Stimulated activated CD8-positive, alpha-beta memory T cell treated with anti-CD3 and anti-CD28 coated beads, Interleukin-12 subunit alpha, Interleukin-12 subunit beta, amount 100 ng/mL, for 1 hour (primary cell): ENCODE measurements at places on chromosomes 4 and X.

- no peak for DNase-seq
These were observed 63.9 kb upstream of the GYPA start for GRCh38 chr4:144204431-144204830.

DNA sequence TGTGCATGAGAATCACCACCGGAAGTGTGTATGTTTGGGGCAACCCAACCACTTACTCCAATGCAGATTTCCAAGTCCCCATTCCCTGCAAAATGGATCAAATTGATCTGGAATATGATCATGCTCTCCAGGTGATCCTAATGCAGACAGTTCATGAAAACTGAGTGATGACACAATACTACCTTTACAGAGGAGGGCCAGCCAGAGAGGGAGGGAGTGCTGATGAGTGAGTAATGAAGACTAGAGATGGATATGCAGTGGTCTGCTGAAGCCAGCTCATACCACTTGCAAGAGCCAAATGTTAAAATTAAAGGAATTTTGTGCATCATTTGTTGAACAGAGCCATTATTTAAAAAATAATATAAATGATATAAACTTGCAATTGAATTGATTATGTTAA is 10.2 kb upstream of the CPE start:
- no peak for DNase-seq

DNA sequence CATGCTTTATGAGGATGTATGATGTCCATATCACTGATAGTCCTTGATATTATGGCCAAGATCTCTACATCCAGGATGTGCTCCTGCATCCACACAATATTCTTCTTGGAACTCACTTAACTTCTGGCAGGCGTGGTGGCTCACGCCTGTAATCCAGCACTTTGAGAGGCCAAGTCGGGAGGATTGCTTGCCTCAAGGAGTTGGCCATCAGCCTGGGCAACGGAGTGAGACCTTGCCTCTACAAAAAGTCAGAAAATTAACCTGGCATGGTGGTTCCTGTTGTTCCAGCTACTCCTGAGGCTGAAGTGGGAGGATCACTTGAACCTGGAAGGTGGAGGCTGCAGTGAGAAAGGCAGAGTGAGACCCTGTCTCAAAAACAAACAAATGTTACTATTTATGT is 2.3 kb upstream of the HNRNPD start:
- DNase-seq = no peak

- no peak for DNase-seq
These were observed 39.4 kb upstream of the DDX60 start for GRCh38 chr4:168357941-168358340.

DNA sequence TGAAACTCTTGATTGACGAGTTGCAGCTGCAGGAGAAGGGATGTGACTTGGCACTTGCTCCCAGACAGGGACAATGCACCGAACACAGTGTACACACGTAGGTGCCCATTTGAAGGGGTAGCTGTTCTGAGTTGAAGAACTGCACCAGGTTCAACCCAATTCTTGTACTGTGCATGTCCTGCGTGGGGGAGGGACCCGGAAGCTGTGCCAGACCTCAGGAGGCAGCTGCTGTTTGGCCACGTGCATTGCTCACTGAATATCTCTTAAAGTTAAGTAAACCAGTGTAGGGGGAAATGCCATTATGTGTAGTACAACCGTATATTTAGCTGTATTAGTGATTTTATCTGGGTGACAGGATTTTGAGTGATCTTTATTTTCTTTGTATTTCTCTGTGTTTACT is 12.0 kb upstream of the RBBP7 start:
- DNase-seq = no peak

DNA sequence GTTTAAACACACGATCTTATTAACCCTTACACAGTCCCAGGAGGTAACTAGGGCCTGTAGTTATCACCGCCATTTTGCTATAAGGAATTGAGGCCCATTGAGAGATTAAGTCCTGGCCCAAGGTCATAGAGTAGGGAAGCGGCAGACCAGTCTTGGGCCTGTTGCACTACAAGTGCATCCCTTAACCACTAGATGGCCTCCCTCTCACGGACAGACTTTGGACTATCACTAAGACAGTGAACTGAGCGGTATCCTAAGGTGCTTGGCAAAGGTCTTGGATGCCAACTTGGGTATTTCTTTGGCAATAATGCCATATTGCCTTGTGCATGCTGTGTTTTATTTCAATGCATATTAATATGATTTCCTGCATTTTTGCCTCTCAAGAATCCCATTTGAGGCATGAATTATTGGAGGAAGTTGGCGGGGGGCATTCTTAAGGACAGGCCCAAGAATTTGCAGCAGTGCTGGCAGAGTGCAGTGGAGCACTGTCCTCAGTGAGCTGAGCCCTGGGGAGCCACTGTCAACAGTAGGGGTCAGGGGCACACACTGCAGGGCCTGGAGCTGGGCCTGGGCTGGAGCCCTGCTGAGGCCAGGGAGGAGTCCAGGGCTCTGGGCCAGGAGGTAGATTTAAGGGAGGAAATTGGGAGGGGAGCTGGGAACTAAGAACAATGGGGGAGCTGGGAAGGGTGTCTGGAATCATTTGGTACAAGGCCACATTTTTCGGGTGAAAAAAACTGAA is 147.4 kb downstream of the SMIM20 start:
- no peak for DNase-seq

- no peak for DNase-seq
These were observed 30.8 kb downstream of the EXOC1 start for GRCh38 chr4:55884093-55884850.

GRCh38 chr4:78343682-78344081 is 207.9 kb upstream of the ANXA3 start:
- DNase-seq = no peak

DNA sequence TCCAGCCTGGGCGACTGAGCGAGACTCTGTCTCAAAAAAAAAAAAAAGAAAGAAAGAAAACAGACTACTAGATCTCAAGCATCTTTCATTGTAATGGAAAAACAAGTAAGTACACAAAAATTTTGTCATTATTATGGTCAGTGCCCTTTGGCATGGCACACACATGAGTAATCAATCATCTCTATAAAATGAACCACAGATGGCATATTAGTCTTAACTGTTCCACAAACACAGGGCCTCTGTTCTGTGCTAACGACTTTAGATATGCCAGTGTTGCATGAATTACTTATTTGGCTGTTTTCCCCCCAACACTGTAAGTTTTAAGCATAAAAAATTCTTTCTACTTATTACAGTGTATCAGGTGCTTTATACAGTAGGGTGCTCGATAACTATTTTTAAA is 90.4 kb downstream of the COX7B2 start:
- DNase-seq = no peak

GRCh38 chr4:54745031-54745770 is 87.4 kb downstream of the KIT start:
- no peak for DNase-seq

GRCh38 chrX:13911586-13911985 is 94.7 kb upstream of the GPM6B start:
- DNase-seq = no peak

GRCh38 chr4:106201373-106201772 is 114.6 kb downstream of the TBCK start:
- no peak for DNase-seq

DNA sequence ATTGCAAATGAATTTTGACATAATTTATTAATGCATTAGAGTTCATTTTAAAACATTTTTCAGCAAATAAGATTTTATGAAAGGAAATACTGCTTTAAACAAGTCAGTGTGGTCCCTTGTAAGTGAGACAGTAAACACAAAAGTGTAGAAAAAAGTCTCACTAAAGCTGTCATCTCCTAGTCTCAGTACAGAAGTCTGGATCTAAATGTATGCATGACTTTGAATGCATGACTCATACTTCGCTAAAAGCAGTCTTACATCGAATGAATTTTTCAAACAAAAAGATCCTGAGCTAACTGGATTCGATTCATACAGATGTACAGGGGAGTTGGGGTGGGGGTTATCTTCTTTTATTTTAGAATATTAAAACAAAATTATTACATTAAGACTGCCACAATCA is 207.4 kb upstream of the VCX start:
- no peak for DNase-seq

- DNase-seq = no peak
These were observed 12.5 kb downstream of the HS3ST1 start for GRCh38 chr4:11416071-11416766.

DNA sequence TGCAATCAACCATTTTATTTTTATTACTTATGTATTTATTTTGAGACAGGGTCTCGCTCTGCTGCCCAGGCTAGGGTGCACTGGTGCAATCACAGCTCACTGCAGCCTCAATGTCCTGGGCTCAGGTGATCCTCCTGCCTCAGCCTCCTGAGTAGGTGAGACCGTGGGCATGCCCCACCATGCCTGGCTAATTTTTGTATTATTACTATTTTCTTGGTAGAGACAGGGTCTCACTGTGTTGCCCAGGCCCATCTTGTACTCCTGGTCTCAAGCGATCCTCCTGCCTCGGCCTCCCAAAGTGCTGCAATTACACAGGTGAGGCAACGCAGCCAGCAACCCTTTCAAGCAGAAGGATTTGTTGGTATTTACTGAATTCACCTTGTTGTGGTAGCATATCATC is 60.3 kb upstream of the PPP2R3B start:
- no peak for DNase-seq

DNA sequence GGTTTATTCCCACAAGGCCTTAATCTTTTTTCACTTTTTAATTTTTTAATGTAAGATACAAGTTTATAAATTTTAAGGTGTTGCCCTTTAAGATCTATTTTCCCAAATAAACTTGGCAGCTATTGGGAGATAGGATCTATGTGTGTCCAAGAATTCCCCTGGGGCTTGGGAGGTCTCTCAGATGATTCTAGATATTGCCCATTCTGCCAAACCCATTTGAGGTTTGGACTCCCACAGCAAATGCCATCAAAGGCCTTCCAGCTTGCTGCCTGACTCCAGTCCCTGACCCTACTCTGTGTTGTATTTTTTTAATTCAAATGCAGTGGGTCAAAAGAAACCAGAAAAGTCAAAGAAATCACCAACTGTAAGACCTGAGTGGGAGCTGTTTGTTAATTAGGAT is 120.0 kb upstream of the CHRDL1 start:
- no peak for DNase-seq

- no peak for DNase-seq
These were observed 65.0 kb upstream of the IL15 start for GRCh38 chr4:141571362-141571761.

- no peak for DNase-seq
These were observed 87.3 kb upstream of the CPEB2 start for GRCh38 chr4:14915018-14915417.

DNA sequence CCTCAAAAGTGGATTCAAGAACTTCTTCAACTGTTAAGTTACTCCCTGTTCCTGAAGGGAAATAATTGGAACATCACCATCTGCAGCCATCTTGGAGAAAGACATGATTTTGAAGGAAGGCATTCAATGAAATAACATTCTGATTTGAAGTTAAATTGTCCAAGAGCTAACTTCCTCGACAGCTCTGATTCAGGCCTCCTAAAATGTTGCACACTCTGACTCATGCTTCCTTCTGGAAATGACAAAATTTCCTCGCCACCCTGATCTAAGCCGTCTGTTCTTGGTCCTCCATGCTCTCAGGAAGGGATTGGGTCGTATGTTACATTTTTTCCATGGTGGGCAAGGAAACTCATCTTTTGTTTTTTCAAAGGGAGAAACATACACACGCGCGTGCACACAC is 496.9 kb upstream of the DIPK2B start:
- DNase-seq = no peak

- no peak for DNase-seq
These were observed 52.6 kb downstream of the CPZ start for GRCh38 chr4:8644966-8645752.

DNA sequence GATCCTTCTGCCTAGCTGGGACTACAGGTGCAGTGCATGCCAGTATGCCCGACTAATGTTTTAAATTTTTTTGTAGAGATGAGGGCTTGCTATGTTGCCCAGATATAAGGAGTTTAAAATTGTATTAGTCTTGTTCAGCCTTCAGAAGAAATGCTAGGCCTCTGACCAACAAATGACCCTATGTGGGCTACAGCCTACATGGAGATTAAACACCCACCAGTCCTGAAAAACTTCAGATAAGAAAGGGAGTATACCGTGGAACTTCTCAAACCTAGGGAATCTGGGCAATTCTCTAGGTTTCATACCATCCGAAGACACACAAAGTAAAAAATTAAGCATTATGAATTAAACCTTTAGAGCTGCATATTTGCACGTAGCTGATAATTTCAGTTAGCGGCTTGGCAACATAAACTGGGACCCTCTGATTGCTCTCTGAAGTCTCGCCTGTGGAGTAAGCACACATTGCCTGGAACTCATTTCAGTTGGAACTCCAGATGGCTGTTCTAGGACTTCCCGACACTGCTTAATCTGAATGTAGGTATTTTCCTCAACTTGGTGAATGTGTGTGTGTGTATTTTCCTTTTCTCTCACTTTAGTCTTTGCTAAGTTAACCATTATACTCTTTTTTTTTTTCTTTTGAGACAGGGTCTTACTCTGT is 33.0 kb downstream of the MOB1B start:
- no peak for DNase-seq

DNA sequence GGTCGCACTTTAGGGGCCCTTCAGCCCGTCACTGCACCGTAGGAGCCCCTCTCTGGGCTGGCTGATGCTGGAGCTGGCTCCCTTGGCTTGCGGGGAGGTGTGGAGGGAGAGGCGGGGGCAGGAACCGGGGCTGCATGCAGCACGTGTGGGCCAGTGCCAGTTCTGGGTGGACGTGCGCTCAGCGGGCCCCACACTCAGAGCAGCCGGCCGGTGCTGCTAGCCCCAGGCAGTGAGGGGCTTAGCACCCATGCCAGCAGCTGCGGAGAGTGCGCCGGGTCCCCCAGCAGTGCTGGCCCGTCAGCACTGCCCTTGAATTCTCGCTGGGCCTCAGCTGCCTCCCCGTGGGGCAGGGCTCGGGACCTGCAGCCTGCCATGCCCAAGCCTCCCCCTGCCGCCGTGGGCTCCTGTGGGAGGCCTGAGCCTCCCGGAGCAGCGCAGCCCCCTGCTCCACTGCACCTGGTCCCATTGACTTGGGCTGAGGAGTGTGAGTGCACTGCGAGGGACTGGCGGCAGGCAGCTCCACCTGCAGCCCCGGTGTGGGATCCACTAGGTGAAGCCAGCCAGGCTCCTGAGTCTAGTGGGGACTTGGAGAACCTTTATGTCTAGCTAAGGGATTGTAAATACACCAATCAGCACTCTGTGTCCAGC is 108.8 kb upstream of the RASGEF1B start:
- no peak for DNase-seq

DNA sequence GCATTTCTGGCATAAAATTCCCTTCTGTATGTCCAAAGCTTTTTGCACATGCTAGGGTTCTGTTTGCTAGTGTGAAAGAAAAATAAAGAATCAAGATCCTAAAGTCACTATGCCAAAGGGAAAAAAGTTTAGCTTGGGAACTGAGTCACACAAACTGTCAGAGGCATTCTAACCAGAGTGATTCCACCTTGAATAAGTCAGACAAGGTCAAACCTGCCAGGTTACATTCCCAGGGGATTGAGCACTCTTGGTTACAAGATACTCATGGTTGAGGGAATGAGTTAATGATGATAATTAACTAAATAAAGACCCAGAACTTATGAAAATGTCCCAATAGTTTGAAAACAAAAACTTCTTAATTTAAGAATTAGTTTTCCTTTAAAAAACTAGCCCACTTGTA is 13.7 kb upstream of the UGT2B17 start:
- DNase-seq = no peak

- DNase-seq = no peak
These were observed 26.6 kb upstream of the ZNF185 start for GRCh38 chrX:152871260-152871659.

- no peak for DNase-seq
These were observed 221.6 kb upstream of the SPANXN4 start for GRCh38 chrX:142804085-142804484.

- no peak for DNase-seq
These were observed 1607.9 kb upstream of the TENM3 start for GRCh38 chr4:180635281-180635680.

- DNase-seq = no peak
These were observed 153.7 kb upstream of the BMP3 start for GRCh38 chr4:80876810-80877209.
